ENCODE measurements at places on chromosomes 3 and 15. TPM values are rescaled to one million over a fixed set of nuclear protein-coding genes. Genes with fewer than 3 reads are reported as not detected.

DNA sequence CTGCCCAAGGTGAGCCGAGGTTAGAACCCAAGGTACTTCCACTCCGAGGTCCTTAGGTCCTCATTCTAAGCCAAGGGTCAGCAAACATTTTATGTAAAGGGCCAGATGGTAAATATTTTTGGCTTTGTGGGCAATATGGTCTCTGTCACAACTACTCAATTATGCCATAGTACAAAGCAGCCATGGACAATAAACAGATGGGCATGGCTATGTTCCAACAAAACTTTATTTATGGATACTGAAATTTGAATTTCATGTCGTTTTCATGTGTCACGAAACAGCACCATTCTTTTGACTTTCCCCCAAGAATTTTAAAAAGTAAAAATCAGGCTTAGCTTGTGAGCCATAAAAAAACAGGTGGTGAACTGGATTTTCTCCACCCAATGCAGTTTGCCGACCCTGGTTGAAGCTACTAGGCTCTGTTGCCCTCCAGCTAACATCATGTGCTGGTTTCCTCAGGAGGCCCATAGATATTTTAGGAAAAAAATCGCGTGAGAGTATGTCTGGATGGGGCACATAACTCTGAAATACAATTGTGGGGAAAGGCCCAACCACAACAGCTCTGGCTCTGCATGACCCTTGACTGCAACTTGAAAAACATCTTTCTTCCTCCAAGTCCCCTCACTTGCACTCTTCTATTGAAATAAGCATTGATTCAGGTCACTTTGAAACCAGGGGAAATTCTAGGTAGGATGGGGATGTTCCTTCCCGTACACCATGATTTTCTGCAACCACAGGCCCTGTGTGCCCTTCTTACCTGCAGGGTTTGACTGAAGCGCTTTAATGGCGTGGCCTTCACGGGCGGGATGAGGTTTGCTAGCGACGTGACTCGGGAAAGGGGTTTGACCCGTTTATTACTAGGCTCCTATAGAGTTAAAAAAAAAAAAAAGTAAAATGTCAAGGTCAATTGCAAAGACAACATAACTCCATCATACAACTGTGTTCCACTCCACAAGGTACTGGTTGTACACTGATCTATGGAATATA, 28.5 kb downstream of the ARHGEF3 start:
- no peak for DNase-seq

DNA sequence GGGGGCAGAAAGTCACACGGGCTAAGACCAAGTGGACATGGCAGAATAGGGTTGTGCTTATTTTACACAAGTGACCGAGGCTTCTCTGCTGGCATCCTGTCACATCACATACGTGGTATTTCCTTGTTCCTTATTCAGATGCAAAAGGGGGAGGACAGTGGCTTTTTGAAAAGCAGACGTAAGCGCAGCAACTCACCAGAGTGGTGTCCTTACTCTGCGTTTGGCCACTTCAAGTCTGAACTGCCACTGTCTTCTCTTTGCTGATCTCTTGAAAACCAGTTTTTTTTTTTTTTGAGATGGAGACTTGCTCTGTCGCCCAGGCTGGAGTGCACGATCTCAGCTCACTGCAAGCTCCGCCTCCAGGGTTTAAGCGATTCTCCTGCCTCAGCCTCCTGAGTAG, 113.2 kb downstream of the SOX2 start:
- no peak for DNase-seq

DNA sequence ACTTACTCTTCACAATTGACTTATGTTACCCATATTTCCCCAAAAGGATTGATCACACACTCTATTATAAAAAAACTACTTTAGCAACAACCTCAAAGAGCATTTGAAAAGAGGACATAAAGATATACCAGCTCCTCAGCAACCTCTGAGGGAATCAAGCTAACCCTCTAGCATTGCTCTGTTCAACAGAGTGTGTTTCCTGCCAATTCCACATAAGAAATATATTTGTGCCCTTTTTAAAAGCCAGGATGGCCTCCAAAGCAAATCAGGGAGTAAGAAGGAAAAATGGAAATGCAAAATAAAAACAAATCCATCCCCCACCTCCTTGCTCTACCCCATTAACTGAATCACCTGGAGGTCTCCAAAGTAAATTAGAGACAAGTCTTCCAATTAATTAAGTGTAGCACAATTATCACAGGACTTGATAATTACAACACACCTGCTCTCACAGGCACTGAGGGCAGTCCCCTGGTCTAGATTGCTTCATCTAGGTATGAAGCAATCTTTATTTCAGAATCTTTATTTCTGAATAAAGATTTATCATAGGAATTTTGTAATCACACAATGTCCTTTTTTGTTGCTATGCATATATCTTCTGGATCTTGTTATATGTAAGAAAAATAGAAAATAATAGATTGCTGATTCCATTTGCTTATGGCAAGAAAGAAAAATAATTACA, 34.8 kb downstream of the GPR176 start:
- no peak for DNase-seq

GRCh38 chr3:190862209-190863118, at the start of gene GMNC:
TSS of gene GMNC (minus strand) at chr3:190862694. CDS start at chr3:190862615, 79 bp downstream.
- peak; percentile 71 for DNase-seq

GRCh38 chr3:126487151-126487771, 11.6 kb upstream of the ZXDC start:
- DNase-seq = no peak

DNA sequence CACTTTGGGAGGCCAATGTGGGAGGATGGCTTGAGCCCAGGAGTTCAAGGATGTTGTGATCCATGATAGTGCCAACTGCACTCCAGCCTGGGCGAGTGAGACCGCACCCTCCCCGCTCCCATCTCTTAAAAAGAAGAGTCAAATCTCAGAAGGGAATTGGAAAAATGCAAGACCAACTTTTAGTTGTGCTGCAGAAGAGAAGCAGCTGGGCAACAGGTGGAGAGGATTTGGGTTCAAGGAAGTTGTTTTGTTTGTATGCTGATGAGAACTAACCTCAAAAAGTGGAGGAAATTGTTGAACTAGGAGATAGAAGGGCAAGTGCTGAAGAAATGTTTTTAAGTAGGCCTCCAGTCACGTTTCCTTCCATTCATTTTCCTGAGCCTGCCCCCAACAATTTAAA, 12.8 kb upstream of the PDCD7 start:
- DNase-seq = no peak

GRCh38 chr3:42216931-42217333, 49.1 kb downstream of the CCK start:
- DNase-seq = no peak

GRCh38 chr3:187264911-187265310, 26.6 kb downstream of the MASP1 start:
- peak; percentile 59 for DNase-seq

- DNase-seq = no peak
These were observed 63.1 kb upstream of the NPHP3 start for GRCh38 chr3:132785292-132785691.

DNA sequence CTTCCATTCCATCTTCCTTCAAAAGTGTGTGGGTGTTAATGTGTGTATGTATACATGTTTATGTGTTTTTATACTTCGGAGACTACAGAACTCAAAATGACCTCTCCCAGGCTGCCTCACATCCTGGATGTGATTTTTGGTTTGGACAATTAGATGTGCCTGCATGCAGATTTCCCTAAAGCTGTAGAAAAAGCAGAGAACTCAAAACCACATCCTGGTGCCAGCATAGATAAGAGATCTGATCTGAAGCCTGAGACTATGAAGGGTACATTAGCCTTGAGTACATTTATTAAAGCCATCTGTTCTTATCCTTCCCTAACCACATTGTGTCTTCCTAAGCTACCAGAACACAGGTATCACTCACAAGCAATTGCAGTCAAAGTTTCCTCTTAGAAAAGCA, 319.4 kb upstream of the RASGRP1 start:
- peak; percentile 62 for DNase-seq

Gene GOLGA8H
- total RNA-seq = 0.32 TPM

Gene PLA2G4D
- total RNA-seq = not detected

Gene CCDC33
- 0.96 TPM for total RNA-seq

Gene SMAD6
- 2.7 TPM for total RNA-seq

Gene MUC4
- 0.05 TPM for total RNA-seq

Gene DAZL
- total RNA-seq = not detected

Gene SLC2A2
- not detected for total RNA-seq

Gene B3GALNT1
- 12.8 TPM for total RNA-seq

Gene FANCD2OS
- not detected for total RNA-seq

Gene KY
- total RNA-seq = not detected
